ENCODE measurements at places on chromosomes 2 and 18.

- no peak for DNase-seq
Observed at GRCh38 chr2:25545899-25546298, 127.5 kb downstream of the DTNB start.

GRCh38 chr2:209872675-209873074, 101.0 kb downstream of the UNC80 start:
- DNase-seq = no peak

DNA sequence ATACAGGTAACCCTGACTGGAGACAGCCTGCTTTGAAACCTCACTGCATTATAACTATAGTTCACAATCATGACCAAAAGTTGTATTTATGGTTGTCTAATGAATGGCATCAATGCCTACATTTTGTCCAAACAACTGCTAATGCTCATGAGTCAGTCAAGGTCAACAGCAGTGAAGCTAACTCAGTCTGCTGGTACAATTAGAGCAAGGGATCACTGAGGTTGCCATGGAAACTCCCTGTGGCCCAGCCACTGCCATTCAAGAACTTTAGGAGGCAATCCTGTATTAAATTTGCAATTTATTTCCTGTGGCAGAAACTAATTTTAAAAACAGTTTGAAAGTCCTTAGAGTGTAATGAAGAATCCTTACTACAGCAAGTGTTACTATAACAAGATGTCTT, 185.1 kb upstream of the SMAD7 start:
- DNase-seq = no peak

- peak; percentile 26 for DNase-seq
Observed at GRCh38 chr2:50401772-50402653, 629.9 kb downstream of the NRXN1 start.

DNA sequence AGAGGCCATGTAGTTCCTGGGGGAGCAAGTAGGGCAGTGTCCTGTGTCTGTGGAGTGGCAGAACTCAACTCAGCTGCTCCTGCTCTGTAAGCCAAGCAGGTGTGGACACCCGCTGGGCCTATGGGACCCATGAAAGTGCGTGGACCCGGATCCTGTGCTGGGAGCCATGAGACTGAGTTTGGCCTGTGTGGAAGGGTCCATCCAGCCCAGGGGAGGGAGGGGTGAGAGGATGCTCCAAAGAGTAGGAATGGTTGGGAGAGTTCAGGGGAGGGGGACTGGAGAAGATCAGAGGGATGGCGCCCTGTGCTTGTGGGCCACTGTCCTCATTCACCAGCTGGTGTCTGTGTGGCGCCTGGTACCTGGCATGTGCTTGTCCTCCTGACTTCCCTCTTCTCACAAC, 226.4 kb upstream of the HS6ST1 start:
- no peak for DNase-seq

DNA sequence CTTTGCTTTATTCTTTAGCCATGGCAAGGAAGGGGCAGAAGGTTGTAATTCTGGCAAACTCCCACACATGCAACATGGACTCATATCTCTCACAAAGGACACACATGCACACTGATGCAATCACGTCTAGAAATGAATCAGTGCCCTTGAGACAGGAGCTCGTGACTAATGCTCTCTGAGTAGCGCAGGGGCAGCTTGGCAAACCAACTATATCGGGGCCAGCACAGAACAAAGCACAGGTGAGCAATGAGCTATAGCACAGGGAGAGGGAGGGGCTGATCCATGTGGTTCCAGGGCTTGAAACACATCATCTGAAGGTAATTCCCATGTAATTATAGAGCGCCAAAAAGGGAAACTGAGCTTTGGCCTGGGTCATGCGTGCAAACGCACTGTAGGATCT, 165.2 kb upstream of the KLF7 start:
- peak; percentile 75 for DNase-seq

DNA sequence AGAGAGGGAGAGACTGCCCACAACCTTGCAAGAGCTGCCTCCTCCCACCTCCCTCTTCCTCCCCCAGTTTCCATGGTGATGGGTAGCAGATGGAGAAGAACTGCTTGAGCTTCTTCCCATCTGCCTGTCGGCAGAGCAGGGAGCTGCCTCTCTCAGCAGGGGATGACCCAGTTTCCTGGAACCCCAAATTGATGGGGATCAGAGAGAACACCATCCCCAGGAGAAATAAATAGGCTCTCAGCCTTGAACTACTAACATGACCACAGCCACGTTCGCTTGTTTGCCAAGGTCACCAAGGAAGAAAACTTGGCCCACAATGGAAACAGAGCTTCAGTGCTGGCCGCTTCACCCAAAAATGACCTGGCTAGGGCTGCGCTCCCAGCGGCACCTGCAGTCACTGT, 82.2 kb downstream of the ADD2 start:
- no peak for DNase-seq

- no peak for DNase-seq
Observed at GRCh38 chr2:20611077-20611843, 39.6 kb downstream of the HS1BP3 start.

DNA sequence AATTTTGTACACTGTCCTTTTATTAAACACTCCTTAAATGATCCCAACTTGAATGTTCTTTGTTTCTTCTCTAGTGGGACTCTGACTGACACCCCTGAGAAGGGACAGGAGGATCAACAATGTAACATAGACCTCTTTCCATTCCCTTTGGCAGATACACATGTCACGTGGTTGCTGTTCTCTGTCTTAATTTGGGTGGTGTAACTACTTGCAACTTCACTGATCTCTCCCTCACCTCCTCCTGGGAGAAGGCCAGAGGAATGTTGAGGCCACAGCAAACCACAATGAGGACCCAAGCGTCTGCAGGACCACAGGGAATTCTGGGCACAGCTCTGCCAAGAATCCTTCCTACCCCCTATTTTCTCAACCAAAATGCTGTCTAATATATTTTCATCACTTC, 205.6 kb downstream of the RTP5 start:
- DNase-seq = no peak

- DNase-seq = no peak
Observed at GRCh38 chr2:63700271-63700670, 111.5 kb downstream of the MDH1 start.

- no peak for DNase-seq
Observed at GRCh38 chr2:195279840-195280427, 377.1 kb upstream of the SLC39A10 start.

DNA sequence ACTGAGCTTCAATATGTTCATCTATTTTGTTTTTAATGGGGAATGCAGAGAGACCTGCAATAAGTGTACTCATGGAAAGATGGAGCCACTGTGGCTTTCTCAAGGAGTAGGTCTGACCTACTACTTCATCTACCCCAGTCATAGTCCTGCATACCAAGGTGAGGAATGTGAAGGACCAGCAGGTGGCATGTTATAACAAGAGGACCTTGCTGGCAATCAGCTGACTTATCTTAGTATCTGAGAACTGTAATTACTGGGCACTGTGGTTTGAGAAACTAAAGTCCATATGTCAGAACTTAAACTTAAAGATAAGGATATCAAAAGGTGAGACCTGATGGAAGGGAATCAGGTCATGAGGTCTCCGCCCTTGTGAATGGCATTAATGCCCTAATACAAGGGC, 1104.2 kb downstream of the BCL11A start:
- no peak for DNase-seq

DNA sequence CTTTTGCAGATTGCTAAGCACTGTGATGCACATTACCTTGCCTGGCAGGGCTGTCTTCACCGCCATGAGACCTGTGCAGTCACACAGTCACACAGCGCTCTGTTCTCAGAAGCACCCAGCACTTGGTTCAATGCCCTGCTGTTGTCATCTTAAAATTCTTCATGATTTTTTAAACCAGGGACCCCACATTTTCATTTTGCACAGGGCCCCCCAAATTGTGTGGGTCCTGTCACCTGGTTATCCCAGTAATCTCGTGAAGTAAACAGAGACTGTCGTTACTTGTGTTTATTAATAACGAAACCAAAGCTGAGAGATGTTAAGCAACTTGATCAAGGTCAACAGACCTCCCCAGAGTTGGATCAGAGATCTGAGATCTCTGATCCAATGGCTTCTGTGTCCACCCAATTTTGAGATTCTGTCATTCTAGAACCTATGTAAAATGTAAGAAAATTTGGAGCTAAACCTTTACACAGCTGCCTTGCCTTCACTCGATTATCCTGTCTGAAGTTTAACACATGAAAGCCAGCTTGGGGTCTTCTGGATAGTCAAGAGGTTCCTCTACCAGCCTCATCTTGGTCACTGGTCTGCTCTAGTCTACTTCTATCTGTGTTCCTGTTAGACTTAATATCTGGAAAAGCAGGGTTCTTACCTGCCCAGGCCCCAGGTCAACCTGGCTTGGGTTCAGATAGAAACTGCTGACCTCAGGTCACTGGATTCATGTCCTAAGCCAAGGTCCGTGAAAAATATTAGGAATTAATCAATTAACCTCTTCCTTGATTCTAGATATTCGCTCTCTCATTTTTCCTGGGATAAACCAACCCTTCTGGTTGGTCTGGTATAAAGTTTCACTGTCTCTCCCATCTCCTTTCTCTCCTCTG, 13.7 kb upstream of the TTC39C start:
- no peak for DNase-seq

DNA sequence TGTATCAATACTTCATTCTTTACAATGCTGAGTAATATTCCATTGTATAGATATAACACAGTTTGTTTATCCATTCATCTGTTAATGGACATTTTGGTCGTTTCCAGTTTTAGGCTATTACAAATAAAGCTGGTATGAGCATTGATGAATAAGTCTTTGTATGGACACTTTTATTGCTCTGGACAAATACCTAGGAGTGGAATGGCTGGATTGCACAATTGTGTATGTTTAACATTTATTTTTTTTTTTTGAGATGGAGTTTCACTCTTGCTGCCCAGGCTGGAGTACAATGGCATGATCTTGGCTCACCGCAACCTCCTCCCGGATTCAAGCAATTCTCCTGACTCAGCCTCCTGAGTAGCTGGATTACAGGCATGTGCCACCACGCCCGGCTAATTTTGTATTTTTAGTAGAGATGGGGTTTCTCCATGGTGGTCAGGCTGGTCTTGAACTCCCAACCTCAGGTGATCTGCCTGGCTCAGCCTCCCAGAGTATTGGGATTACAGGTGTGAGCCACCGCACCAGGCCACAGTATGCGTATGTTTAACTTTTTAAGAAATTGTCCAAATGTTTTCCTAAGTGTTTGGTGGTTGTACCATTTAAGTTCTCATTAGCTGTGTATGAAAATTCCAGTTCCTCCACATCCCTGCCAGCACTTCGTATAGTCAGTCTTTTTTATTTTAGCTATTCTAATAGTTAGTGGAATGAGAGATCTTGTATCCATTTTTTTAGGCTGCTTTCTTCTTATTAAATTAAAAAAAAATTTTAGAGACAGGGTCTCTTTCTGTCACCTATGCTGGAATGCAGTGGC, 194.9 kb upstream of the HAAO start:
- DNase-seq = no peak

DNA sequence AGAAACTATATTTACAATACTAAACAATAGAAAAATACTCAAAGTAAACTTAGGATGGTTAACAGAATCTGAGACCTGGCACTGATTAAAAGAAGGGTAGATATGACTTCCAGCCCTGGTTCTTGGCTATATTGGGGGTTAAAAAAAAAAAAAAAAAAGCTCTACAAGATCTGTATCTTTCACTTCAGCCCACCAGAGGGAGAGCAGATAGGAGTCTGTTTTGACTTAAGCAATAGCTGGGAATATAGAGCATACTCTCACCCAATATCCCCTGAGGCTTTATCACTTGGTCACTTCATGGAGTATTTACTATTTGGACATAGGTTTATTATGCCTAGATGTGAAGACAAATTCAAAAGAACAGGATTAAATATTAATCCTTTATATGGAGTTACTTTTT, 598.9 kb upstream of the LINC00305 start:
- DNase-seq = no peak

DNA sequence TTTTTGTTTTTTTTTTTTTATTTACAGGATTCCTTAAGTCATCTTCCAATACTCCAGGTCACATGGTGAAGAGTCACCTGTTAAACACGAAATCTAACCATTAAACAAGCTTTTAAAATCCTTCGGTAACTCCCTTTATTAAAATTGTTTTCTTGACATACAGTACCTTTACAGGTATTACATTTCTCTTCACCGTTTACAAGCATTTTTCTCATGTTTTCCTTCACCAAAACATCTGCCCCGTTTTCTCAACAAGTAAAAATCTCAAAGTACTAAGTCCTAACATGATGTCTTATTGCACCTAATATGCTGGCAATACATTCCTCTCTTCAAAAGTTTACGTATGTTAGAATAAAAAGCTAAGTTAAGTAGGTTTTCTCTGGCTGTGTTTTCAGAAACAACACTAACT, 1.1 kb downstream of the PUM2 start:
- DNase-seq = no peak

GRCh38 chr2:233756429-233757081, 3.5 kb upstream of the UGT1A1 start:
- no peak for DNase-seq

DNA sequence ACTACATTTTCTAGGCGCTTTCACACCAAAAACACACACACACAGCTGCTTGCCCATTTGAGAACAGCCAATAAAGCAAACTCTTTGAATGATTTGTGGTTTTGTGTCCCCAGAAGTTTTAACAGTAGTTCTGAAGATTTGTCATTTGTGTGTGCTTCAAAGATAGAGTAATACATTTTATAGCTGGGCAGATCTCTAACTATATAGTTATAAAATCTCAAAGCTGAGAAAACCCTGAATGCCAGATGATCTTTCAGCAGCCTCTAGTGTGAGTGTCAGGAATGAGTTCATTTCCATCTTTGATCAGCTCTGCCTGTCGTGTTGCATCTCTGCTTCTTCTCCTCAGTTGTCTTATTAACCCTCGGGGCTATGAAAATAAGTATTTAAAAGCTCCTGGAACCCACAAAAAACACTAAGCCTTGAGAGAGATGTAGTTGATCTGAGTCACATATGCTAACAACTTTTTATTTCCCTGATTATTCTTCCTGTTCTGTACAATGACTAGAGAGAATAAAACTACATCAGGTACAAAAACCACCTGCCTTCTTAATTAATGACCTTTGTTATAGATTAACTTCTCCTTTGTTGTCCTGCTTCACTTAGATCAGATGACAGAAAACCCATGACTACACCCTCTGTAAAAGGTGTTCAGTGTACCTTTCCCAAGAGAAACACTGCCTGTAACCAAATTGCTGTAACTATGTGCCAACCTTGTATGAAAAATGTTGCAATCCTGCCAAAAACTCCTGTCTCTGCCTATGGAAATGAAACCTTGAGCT, 30.0 kb upstream of the SLC3A1 start:
- DNase-seq = no peak

GRCh38 chr2:13000664-13001363, 284.1 kb downstream of the TRIB2 start:
- no peak for DNase-seq

DNA sequence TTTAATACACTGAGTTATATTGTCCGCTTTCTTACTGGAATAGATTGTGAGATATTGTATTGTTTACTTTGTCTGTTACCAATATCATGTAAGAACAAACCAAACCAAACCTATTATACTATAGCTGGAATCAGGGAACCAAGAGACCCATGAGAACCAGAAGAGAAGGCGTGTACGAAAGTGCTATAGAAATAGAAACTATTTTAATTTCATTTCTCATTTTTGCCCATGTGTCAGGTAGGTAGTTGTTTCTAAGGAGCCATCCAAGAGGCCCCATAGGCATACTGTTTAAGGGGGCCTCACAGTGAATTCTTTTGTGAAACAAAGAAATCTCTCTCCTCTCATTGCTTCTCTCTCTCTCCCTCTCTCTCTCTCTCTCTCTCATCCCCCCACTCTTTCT, 363.6 kb downstream of the RNF144A start:
- no peak for DNase-seq
